NCI-H748 treated with DMSO at 0.1 percent for 48 hours (cell line): ENCODE measurements at places on chromosomes 4 and X.

GRCh38 chrX:107699616-107700015, 71.3 kb downstream of the PRPS1 start:
- no peak for DNase-seq

DNA sequence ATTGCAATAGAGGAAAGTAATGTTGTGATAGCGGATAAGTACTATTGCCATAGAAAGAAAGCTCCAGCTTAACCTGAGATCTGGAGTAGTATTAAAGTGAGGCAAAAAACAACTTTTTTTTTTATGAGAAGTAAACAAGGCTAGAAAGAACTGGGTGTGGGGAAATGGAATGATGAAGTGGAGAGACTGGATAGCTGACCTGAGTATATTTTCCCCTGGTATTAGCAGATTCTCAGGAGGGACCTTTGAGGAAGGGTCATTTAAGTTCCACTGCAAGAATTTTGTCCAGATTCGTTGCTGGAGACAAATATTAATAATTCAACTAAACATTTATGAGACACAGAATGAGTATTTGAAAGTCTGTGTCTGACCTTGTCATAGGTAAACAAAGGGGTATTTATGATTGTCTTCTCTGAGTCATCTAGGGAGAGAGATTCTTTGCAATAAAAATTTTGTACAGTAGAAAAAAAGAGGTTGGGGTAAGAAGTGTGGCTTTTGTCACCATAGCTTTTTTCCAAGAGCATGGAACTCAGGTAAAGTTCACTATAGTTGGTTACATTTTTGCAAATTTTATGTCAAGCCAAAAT, 2095.9 kb downstream of the ARAP2 start:
- DNase-seq, result no peak

GRCh38 chrX:103554687-103555424, 30.5 kb upstream of the TCEAL4 start:
- no peak for DNase-seq

- DNase-seq, result peak; percentile 29
These were observed 102.6 kb downstream of the HS6ST2 start for GRCh38 chrX:132855780-132856341.

DNA sequence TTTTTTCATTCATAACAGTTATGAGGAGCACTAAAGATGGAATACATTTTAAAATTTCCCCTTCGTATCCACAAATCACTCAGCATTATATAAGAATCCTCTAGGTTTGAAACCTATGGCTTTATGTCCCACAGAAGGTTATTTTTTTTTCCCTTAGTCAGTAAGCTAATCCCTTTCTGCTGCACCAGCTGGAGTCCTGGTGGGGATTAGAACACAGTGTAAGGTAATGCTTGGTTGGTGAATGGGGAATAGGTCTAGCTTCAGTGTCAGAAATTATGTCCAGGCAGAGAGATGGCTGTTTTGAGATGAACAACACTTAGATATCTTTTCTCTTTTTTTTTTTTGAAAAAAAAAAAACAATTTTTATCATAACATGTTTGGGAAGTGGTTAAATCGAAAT, 116.6 kb downstream of the RASGEF1B start:
- no peak for DNase-seq

DNA sequence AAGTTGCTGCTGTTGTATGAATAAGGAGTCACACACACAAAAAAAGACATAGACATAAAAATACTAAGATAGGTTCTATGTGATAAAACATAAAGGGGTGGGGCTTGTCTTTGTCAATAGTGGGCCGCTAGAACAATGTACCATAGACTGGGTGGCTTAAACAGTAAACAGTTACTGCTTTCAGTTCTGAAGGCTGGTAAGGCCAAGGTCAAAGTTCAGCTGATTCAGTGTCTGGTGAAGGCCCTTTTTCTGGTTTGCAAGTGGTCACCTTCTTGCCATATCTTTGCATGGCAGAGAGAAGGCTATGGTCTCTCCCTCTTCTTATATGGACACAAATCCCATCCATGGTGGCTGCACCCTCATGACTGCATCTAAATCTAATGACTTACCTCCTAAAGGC, 1980.7 kb downstream of the PCDH7 start:
- DNase-seq, result no peak

DNA sequence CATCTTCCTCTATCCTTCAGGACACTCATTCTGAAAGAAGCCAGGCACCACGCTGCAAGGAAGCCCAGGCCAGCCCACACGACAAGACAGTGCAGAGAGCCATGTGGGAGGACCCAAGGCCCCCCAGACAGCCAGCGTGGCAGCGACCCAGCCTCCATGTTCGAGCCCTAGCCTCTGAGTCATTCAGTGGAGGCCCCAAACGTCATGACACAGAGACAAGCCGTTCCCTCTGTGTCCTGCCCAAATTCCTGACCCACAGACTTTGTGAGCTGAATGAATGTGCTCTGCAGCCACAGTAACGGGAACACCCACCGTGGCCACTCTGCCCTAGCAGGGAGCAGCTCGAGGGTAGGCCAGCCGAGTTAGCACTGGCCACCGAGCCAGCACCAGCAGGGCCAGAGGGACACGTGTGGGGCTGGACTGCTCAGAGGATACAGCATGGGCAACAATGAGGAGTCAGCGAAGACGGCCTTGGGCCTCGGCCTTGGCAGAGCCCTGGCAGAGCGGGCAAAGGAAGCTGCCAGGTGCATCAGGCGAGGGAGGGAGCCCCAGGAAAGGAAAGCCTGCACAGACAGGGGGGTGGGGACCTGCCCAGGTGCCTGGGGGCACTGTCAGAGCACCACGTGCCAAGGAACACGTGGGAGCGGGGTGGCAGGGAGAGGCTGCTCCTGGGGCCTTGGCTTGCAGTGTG, 8.6 kb downstream of the BLOC1S4 start:
- no peak for DNase-seq

GRCh38 chr4:152264106-152264505, 271.8 kb downstream of the FBXW7 start:
- DNase-seq, result no peak

- no peak for DNase-seq
These were observed 141.1 kb downstream of the IDS start for GRCh38 chrX:149363965-149364364.

GRCh38 chr4:24856586-24856985, 56.3 kb downstream of the CCDC149 start:
- DNase-seq, result no peak

DNA sequence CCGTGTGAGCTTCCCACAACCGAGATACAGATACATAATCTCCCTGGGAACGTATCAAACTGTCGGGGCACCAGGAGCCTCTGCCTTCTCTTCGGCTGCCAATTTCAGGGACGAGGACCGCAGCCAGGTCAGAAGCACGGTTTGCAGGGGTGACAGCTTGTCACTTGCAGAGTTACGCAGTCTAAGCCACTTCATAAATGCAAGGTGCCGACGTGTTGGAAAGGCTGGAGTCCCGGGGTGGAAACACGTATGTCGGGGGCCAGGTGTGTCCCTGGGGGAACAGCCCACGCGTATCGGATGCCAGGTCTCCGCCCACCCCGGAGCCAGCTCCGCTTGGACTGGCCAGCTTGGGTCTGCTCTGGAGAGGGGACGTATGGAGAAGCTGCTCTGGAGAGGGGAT, 76.3 kb upstream of the SHOX start:
- no peak for DNase-seq

DNA sequence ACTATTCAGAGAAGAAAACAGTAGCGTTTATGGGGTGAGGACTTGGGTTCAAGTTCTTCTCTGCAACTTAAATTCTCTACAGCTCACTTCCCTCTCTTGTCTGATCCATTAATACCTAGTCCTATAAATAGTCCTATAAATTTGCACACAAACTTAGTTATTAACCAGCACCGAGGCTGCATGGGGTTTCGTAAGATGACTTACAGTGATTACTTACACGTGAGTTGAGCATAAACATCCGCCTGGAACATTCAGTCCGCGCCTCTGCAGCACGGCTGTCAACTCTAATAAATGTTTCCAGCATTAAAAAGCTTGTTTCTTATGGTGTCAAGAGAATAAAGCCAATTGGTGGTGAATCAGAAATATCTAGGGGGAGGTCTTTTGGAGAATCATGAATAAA, 103.0 kb upstream of the ENPP6 start:
- no peak for DNase-seq

GRCh38 chr4:87505862-87506261, 23.3 kb downstream of the SPARCL1 start:
- no peak for DNase-seq
